ENCODE measurements at places on chromosomes 16 and 17.

GRCh38 chr16:10168258-10168657 lies 14.0 kb downstream of the GRIN2A start:
- no peak for DNase-seq

GRCh38 chr16:29029168-29029994 lies 44.5 kb downstream of the LAT start:
- DNase-seq = no peak

DNA sequence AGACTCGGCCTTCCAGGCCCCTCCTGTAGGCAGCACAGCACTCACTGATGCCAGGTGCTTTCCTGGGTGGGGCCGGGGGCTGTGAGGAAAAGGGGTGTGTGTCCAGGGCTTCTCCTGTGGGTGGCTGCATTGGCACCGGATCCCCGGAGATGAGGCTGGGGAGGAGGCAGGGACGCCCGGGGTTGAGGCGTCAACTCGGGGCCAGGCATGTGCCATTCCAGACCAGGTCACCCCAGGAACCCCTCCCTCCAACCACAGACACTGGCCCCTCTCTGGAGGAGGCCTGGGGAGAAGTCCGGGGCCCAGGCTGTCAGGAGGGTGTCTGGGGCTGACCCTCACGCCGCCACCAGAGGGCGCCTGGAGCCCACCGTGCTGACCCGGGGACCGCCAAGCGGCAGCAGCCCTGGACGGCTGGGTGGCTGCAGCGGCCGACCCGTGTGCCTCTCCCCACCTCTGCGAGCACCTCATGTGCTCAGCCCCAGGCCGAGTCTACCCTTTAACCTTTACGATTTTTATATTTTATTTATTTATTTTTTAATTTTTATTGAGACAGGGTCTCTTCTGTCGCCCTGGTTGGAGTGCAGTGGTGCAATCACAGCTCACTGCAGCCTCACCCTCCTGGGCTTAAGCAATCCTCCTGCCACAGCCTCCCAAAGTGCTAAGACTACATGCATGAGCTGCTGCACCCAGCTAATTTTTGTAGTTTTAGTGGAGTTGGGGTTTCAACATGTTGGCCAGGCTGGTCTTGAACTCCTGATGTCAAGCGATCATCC lies 3.2 kb upstream of the METRN start:
- DNase-seq = no peak

DNA sequence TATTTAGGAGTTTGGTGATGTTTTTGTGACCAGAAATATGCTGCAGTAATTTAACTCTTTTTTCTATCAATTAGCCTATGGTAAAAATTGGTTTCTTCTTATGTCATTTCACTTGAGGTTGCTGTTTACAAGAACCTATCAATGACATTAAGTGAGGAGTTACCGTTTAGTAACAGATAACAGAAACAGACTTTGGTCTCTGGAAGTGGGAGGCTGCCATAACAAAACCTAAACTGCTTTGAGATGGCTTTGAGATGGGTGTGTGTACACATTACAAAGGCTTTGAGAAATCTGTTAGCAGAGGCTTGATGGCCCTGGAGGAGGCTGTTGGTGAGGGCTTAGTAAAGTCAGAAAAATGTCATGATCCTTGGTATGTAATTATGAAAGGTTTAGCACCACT lies 90.0 kb downstream of the TMEM114 start:
- no peak for DNase-seq

DNA sequence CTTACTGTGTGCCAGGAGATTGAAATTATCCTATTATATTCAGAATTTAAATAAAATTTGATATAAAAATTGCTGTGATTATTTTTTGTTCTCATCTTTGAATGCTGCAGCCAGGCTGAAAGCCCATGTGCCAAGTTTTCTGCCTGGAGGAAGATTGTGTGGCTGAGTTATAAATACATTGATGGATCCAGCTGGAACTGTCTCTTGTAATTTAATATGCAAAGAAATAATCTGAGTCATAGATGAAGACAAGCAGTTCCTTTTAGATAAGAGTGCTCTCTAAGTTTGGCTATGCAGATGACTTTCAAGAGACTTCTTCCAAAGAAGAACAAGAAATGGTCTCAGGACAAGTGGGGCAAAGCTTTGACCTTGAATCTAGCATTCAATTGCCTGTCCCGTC lies 871.0 kb downstream of the CDH11 start:
- DNase-seq = no peak

DNA sequence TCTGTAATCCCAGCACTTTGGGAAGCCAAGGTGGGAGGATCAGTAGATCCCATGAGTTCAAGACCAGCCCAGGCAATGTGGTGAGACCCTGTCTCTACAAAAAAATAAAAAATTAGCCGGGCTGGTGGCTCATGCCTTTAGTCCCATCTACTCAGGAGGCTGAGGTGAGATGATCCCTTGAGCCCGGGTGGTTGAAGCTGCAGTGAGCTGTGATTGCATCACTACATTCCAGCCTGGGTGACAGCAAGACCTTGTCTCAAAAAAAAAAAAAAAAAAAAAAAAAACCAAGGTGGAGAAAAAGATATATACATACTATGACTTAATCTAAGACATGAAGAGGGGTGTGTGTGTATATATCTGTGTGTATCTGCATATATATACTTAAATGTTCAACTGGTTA lies 26.7 kb downstream of the BBS2 start:
- DNase-seq = no peak

Measured in vagina (tissue), 2 donors.